Uterus (tissue), 4 donors: ENCODE measurements at places on chromosomes 4 and X. TPM values are rescaled to one million over a fixed set of nuclear protein-coding genes. Genes with fewer than 3 reads are reported as not detected.

The PDZD4 gene
- 21.3 TPM for total RNA-seq

The BANK1 gene
- 3.1 TPM for total RNA-seq

The COL4A6 gene
- total RNA-seq = 113 TPM

The NOX1 gene
- not detected for total RNA-seq

The HPGDS gene
- 8.5 TPM for total RNA-seq

The TMEM271 gene
- total RNA-seq = not detected
